ENCODE measurements at places on chromosomes 7 and 10.

DNA sequence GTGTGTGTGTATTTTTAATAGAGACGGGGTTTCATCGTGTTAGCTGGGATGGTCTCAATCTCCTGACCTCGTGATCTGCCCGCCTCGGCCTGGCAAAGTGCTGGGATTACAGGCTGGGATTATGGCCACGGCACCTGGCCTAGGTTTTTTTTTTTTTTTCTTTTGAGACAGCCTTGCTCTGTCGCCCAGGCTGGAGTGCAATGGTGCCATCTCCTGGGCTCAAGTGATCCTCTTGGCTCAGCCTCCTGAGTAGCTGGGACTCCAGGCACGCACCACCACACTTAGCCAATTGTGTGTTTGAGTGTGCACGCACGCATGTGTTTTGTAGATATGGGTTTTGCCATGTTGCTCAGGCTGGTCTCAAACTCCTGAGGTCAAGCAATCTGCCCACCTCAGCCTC is 629.8 kb downstream of the ETV1 start:
- no peak for DNase-seq

- DNase-seq: no peak
These were observed 44.7 kb upstream of the GARS1 start for GRCh38 chr7:30549931-30550493.

DNA sequence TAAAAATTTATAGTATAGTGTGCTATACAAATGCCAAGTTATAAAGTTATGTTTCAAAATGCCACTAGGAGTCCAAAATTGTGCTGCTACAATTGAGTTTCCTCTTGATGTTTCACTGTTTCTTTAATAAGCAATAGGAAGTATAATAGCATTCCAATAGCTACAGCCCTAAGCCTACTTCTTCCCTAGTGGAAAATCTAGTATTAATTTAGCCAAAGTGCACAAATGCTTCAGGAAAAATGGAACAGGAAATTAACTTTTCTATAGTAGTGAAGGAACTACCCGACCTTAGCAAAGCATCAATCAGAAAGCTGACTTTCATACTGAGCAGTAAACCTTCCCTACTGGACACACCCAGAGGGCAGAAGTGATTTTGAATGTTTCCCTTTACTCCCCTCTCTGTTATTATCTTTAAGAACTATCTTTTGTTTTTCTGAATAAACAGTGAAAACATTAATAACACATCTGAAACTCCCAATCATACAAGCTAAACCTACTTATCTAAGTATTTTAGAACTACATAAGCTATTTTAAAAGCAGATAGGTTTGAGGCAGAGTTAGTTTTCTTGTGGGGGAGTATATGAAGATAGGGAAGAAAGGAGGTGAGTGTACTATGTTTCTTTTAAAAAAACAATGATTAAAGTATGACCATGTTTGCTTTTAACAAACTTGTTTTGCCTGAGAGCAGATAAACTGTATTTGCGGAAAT is 13.7 kb downstream of the CPED1 start:
- DNase-seq: no peak

GRCh38 chr10:103281753-103282152 is 4.8 kb downstream of the INA start:
- no peak for DNase-seq

DNA sequence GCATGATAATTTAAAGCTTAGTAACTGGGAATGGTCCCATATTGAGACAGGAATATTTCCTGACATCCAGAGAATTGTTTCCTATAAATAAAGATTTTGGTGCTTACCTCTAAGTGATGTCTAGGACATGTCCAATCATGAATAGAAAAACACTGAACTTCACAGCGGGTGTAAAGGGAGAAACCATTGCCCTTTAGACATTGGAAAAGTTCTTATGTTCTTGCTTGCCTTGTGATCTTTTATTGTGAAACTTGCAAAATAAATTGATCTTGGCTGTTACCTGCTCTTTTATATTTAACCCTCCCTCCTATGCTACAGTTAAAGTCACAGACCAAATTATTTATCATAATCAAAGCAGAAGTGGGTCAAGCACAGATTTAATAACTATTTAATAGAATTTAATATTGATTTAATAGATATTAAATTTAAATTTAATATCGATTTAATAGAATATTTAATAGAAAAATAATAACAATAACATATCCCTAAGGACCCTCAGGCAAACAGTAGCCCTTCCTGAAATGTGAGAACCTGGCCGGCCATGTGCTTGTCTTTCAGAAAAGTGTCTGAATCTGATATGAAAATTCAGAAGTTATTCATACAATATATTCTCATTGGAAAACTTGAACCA is 47.0 kb upstream of the AKR1C1 start:
- no peak for DNase-seq
